ENCODE measurements at places on chromosomes 13 and 19.

GRCh38 chr13:103960001-103960400 lies 893.8 kb upstream of the SLC10A2 start:
- H3K4me1 ChIP-seq: no peaks in the 10 kb centered on the region
- H3K27me3 ChIP-seq: no peaks in the 10 kb centered on the region
- no peak overlapping the region for H3K4me3 ChIP-seq
- DNase-seq: no peak
- no peaks in the 10 kb centered on the region for H3K36me3 ChIP-seq

DNA sequence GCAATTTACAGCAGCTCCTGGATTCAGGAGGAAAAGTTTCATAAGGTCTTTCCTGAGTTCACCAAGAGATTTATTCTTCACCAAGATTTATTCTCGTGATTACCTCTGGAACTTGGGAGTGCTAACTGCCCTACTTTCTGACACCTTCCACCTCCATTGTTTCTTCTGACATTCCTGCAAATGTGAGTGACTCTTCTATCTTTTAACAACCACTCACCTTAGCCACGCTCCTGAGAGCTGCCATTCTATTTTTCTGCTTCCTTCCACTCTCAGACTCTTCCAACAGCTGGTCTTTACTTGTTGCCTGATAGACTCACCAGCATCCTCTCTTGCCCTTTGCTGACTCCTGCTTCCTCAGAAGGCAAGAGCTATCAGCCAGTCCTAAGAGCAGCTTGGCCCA lies 11.5 kb upstream of the CBY2 start:
- H3K27ac ChIP-seq: no peak overlapping the region
- no peaks in the 10 kb centered on the region for H3K4me1 ChIP-seq
- H3K36me3 ChIP-seq: no peaks in the 10 kb centered on the region
- no peak overlapping the region for H3K4me3 ChIP-seq

DNA sequence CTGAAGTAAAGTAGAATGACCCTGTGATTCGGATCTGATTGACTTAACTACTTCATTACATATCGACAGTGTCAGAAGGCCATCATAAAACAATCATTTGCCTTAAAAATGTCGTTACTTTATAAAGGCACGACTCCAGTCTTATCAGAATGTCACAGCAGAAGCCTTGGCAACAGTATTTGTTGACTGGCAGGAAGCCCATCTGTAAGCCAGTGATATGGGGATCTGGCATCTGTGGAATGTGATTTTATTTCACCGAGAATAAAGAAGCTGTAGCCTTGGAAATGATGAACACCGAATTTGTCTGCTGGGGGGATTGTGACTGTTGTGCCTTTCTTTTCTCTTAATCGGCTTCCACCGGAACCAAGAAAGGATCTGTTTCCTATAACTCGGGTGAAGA lies 362.5 kb downstream of the TDRD3 start:
- no peak overlapping the region for H3K4me3 ChIP-seq
- no peak overlapping the region for H3K27ac ChIP-seq
- H3K27me3 ChIP-seq: no peaks in the 10 kb centered on the region
- H3K4me1 ChIP-seq: peaks cover 7% of the 10 kb centered on the region
- DNase-seq: peak; percentile 22
- no peaks in the 10 kb centered on the region for H3K36me3 ChIP-seq

- H3K27me3 ChIP-seq: no peaks in the 10 kb centered on the region
- H3K27ac ChIP-seq: no peak overlapping the region
- H3K4me3 ChIP-seq: no peak overlapping the region
- DNase-seq: no peak
These were observed 32.2 kb upstream of the ZNF726 start for GRCh38 chr19:23882493-23882892.

DNA sequence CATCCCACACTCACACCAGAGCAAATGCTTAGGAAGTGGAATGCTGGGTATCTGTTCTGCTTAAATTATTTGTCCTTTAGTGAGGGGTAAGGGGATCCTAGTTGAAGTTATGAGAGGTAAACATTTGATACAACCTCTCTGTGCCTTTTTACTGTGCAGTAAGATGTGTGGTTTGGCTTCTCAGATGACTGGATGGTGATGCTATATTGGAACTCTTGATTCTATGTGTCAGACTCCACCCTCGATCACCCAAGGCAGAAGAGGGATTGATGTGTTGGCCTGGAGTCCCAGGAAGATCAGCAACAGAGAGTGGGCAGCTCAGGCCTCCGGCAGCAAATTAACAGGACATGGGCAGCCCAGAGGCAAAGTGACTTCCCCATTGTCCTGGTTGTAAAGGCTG lies 66.7 kb downstream of the SIPA1L3 start:
- no peaks in the 10 kb centered on the region for H3K4me1 ChIP-seq
- DNase-seq: no peak
- no peak overlapping the region for H3K4me3 ChIP-seq
- no peak overlapping the region for H3K27ac ChIP-seq
- no peaks in the 10 kb centered on the region for H3K27me3 ChIP-seq

DNA sequence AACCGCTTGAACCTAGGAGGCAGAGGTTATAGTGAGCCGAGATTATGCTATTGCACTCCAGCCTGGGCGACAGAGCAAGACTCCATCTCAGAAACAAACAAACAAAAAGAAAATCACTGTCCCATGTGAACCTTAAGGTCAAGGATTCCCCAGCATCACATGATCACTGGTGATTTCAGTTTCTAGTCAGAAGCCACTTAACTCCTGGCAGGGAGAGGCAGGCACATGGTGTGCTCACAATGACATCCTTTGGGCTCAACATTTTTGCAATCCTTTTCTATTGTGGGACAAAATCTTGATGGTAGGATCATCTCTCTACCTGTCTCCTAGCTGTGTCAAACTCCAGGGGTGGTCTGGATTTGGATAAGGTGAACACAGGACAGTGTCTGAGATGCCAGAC lies 12.1 kb downstream of the AKAP8 start:
- H3K27me3 ChIP-seq: no peaks in the 10 kb centered on the region
- H3K27ac ChIP-seq: no peak overlapping the region

DNA sequence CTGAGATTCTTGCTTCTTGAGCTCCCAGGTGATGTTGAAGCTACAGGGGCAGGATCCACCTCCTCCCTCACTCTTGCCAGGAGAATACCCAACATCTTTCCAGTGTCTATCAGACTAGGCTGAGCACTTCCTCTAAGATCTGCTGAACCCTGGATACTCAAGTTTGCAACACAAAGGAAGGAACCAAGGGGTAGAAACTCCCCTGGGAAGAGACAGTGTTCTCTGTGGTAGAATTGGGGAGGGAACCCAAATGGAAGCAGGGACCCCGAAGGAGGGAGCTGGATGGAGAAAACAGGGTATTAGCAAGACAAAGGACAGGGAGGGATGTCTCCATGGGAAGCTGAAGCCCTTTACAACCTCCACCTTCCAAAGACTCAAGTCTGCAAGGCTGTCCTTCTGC lies 117.6 kb downstream of the DNAJC15 start:
- H3K4me1 ChIP-seq: no peaks in the 10 kb centered on the region
- H3K27ac ChIP-seq: no peak overlapping the region
- no peak for DNase-seq
- H3K36me3 ChIP-seq: no peaks in the 10 kb centered on the region
- no peaks in the 10 kb centered on the region for H3K27me3 ChIP-seq

- H3K36me3 ChIP-seq: peaks cover 47% of the 10 kb centered on the region
- no peaks in the 10 kb centered on the region for H3K27me3 ChIP-seq
- H3K4me1 ChIP-seq: peaks cover 3% of the 10 kb centered on the region
- H3K4me3 ChIP-seq: no peak overlapping the region
- no peak overlapping the region for H3K27ac ChIP-seq
These were observed 8.7 kb downstream of the DDX49 start for GRCh38 chr19:18928018-18928805.

- no peaks in the 10 kb centered on the region for H3K4me1 ChIP-seq
- DNase-seq: no peak
- no peak overlapping the region for H3K27ac ChIP-seq
- H3K27me3 ChIP-seq: no peaks in the 10 kb centered on the region
- H3K36me3 ChIP-seq: no peaks in the 10 kb centered on the region
These were observed 162.3 kb downstream of the DACH1 start for GRCh38 chr13:71704656-71705055.

DNA sequence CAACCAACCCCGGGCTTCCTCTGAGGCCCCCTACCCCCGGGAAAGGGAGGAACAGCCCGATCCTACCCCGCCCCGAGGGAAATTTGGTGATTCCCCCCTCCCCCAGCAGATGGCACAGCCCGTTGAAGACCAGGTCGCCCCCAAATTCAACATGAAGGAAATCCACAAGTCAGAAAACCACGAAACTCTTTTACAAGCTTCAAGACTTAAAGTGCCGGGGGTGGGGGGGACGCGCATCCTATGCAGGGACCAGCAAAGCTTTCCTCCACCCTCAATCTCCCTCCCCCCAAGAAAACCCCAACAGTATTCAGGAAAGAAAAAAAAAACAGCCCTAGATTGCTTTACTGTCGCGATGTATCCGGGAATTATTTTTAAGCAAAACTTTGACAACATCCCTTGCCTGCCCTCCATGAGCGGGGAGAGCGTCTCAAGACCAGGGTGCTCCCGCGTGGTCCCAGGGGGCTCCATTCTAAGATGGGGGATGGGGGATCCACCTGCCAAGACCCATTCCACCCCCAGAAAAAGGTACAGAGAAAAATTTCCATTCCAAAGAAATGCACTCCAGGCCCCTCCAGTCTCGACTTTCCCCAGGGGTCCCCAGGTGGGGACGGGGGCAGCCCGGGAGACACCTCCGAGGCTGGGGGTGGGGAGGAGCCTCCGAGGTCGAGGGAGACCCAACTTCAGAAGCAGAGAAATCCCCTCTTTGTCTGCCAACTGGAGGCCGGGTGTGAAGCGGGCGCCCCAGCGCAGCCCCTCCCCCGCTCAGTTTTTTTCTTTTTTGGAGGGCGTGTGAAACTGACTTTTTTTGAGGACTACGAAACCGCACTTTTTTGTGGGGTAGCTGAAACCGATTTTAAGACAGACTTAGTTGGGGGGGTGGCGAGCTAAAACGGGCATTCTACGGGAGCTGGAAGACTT lies 1.5 kb downstream of the TCF3 start:
- no peaks in the 10 kb centered on the region for H3K36me3 ChIP-seq
- peak overlapping the region; percentile 96 for H3K4me3 ChIP-seq
- H3K4me1 ChIP-seq: peaks cover 17% of the 10 kb centered on the region
- peak overlapping the region; percentile 64 for H3K27ac ChIP-seq
- no peaks in the 10 kb centered on the region for H3K27me3 ChIP-seq

DNA sequence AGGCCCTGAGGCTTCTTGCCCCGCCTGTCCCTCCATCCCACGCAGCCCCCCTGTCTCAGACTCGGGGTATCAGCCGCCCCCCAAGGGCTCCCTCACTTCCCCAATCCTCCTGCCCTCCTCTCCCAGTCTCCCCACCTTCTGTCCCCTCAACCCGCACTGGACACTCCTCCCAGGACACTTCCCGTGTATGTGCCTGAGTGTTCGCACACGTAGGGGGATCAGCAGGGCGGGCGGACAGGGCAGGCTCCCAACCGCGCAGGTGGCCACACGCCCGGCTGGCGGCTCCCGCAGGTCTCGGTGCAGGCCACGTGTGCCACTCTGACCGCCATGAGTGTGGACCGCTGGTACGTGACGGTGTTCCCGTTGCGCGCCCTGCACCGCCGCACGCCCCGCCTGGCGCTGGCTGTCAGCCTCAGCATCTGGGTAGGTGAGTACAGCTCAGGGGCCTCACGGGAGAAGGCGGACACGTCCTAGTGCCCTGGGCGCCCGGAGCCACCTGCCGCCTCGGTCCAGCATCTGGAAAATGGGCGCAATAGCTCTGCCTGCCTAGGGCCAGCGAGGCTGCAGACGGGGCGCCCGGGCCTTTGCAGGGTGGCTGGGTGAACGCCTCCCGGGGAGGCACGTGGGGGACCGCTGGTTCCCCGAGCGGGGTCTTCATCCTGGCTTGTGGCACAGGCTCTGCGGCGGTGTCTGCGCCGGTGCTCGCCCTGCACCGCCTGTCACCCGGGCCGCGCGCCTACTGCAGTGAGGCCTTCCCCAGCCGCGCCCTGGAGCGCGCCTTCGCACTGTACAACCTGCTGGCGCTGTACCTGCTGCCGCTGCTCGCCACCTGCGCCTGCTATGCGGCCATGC lies 2.3 kb downstream of the KISS1R start:
- peaks cover 40% of the 10 kb centered on the region for H3K27me3 ChIP-seq
- DNase-seq: no peak
- H3K4me3 ChIP-seq: peak overlapping the region; percentile 36
- no peaks in the 10 kb centered on the region for H3K36me3 ChIP-seq
- H3K27ac ChIP-seq: no peak overlapping the region

- peaks cover 5% of the 10 kb centered on the region for H3K36me3 ChIP-seq
- peak overlapping the region; percentile 2 for H3K4me3 ChIP-seq
- H3K27me3 ChIP-seq: no peaks in the 10 kb centered on the region
- H3K4me1 ChIP-seq: peaks cover 85% of the 10 kb centered on the region
These were observed 5.0 kb downstream of the DAZAP1 start for GRCh38 chr19:1412323-1412923.

GRCh38 chr13:50543782-50544181 lies 299.7 kb downstream of the DLEU7 start:
- H3K4me1 ChIP-seq: peaks cover 6% of the 10 kb centered on the region
- no peaks in the 10 kb centered on the region for H3K36me3 ChIP-seq
- DNase-seq: no peak
- H3K27me3 ChIP-seq: no peaks in the 10 kb centered on the region

DNA sequence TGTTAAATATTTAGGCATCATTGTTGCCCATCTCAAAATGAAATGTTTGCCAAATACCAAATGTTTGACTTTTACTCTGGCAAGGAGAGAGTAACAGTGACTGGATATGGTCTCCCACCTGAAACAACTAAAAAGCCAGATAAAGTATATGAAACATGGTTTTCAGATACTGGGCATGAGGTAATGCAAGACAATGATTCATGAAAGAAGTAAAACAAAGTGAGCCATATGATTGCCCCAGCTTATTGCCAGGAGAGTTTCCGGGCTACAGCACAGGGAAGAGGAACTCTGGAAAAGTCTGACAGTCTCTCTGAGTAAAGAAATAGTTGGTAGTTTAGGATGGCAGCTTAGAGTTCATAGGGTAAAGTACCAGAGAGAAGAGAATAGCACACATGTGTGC lies 354.6 kb downstream of the DNAJC15 start:
- H3K27me3 ChIP-seq: no peaks in the 10 kb centered on the region
- no peaks in the 10 kb centered on the region for H3K36me3 ChIP-seq
- H3K4me3 ChIP-seq: no peak overlapping the region
- H3K27ac ChIP-seq: no peak overlapping the region
- no peak for DNase-seq

GRCh38 chr13:79081942-79082341 lies 324.1 kb downstream of the RBM26 start:
- no peaks in the 10 kb centered on the region for H3K4me1 ChIP-seq
- no peak for DNase-seq
- H3K27me3 ChIP-seq: no peaks in the 10 kb centered on the region
- H3K27ac ChIP-seq: no peak overlapping the region
- no peaks in the 10 kb centered on the region for H3K36me3 ChIP-seq

- H3K4me3 ChIP-seq: peak overlapping the region; percentile 33
- no peaks in the 10 kb centered on the region for H3K36me3 ChIP-seq
- peak overlapping the region; percentile 98 for H3K27ac ChIP-seq
- peak; percentile 84 for DNase-seq
- H3K27me3 ChIP-seq: no peaks in the 10 kb centered on the region
These were observed 13.6 kb downstream of the IER2 start for GRCh38 chr19:13163609-13164342.

DNA sequence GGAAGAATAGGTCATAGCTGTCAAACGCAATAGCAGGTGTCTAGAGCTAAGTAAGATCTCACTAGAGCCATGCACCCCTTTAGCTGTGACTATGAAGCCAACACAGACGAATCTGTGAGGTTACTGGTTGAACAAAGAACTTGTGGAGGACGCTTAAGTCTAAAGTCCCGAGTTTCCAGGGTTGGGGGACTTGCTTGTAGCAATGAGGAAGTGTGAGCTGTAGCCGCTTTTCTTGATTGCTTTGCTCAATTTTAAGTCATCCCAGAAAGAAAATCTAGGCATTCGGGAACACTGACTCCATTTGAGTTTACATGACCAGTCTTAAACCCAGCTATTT lies 1.6 kb downstream of the GPC5 start:
- DNase-seq: no peak
- no peak overlapping the region for H3K27ac ChIP-seq
- H3K36me3 ChIP-seq: no peaks in the 10 kb centered on the region
- peaks cover 9% of the 10 kb centered on the region for H3K27me3 ChIP-seq
- H3K4me3 ChIP-seq: peak overlapping the region; percentile 56

GRCh38 chr13:20525601-20526544 lies at the start of gene CRYL1:
Gene CRYL1, minus strand, starts transcription at chr13:20525857. Its CDS starts 63 bp downstream, at chr13:20525794.
- no peaks in the 10 kb centered on the region for H3K27me3 ChIP-seq
- H3K27ac ChIP-seq: peak within 1 kb of the TSS; percentile 90

All from upper lobe of left lung (tissue), 6 donors.